Hippocampal formation (tissue), 2 donors: ENCODE measurements at places on chromosomes 13 and 19.

DNA sequence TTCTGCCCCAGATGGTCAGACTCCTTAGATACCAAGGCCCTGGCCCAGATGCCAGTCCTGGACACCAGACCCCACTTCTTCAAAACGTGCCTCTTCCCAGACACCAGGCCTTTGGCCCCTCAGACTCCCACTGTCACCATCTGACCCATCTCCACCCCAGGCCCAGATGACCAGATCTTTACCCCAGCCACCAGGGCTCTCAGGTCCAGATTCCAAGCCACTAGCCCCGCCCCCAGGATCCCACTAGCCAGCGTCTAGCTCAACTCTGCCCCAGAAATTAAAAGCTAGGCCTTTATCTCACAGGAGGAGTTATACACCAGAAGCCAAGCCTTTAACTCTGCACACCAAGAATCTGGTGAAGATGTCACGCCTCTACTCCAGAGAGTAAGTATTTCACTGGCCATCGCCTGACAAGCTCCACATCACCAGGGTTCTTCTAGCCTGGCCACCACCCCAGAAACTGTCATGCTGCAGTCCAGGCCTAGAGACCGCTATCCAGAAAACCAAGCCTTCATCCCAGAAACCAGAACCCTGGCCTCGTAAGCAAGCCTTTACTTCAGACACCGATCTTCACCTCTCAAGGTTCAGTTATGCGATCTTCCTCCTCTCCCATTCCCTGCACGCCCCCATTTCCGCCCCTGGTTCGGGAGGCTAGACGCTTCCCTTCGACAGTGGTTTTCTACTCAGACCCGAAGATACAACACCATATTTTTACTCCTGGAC, 595 bp downstream of the XAB2 start:
- no peak for DNase-seq

DNA sequence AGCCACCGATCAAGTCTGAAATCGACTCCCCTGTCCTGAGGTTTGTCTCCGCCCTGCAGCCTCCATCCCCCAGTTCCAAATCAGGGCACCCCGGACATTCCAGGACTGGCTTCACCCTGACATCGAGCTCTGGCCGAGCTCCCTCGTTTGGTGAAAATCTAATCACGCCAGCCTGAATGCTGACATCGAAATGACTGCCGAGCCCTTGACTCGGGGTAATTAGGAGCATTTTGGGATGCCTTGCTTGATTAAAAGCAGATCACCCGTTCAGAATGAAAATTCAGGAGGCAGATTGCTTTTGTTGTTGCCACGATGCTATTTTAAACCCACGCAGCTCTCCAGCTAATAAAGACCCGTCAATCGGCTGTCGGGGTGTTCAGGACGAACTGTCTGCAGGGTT, 34.3 kb downstream of the ZNRF4 start:
- DNase-seq, result no peak

- no peak for DNase-seq
These were observed 192.8 kb downstream of the TM9SF2 start for GRCh38 chr13:99693852-99694611.

DNA sequence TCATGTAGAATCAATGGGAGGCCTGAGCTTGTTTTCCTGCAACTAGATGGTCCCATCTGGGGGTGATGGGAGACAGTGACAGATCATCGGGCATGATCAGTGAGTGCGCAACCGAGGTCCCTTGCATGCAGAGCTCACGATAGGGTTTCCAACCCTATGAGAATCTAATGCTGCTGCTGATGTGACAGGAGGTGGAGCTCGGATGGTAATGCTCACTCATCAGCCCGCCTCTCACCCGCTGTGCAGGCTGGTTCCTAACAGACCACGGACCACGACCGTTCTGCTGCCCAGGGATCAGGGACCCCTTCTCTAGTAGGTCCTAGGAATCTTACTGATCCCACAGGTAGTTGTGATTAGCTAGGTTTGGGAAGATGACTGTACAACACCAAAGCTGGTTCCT, 23.5 kb upstream of the GARRE1 start:
- no peak for DNase-seq

GRCh38 chr13:84542348-84542747, 660.1 kb upstream of the SLITRK1 start:
- DNase-seq, result no peak
